CD4-positive, CD25-positive, alpha-beta regulatory T cell (primary cell): ENCODE measurements at places on chromosomes 7 and 10. TPM values are rescaled to one million over a fixed set of nuclear protein-coding genes. Genes with fewer than 3 reads are reported as not detected.

DNA sequence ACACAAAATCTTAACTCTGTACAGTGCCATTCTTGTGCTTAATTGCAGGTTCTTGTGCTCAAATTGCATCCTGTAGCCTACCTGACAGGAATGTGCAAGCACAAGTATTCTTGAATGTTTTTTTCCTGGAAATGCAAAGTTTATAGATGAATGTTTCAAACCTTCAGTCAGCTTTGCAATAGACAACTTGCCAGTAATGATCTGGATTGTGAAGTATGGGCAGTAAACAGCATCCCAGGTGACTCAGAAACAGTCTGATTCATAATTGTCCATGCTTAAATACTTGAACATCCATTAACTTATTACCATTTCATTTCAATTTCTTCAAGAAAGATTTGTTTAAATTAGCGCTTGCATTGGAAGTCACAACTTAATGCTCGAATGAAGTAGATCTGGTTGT, 347.2 kb downstream of the SDK1 start:
- peaks cover 2% of the 10 kb centered on the region for H3K27me3 ChIP-seq
- H3K4me1 ChIP-seq = no peaks in the 10 kb centered on the region
- DNase-seq = no peak

DNA sequence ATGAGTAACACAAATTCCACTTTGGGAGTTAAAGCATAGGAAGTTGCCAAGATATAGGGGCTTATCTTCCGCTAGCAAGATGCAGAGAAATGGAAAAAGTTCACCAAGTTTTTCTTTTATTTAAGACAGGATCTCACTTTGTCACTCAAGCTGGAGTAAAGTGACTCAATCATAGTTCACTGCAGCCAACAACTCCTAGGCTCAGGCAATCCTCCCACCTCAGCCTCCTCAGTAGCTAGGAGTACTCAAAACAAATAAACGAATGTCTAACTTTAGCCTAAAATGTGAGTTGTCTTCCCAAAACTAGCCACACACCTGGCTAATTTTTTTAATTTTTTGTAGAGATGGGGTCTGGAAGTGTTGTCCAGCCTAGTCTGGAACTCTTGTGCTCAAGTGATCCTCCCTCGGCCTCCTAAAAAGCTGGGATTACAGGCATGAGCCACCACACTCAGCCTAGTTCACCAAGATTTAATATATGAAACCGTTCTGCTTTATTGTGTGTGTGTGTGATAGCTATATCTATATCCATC, 9.9 kb downstream of the VIM start:
- peaks cover 55% of the 10 kb centered on the region for H3K36me3 ChIP-seq
- peaks cover 26% of the 10 kb centered on the region for H3K4me1 ChIP-seq
- no peak for DNase-seq
- peak overlapping the region; percentile 41 for H3K27ac ChIP-seq

DNA sequence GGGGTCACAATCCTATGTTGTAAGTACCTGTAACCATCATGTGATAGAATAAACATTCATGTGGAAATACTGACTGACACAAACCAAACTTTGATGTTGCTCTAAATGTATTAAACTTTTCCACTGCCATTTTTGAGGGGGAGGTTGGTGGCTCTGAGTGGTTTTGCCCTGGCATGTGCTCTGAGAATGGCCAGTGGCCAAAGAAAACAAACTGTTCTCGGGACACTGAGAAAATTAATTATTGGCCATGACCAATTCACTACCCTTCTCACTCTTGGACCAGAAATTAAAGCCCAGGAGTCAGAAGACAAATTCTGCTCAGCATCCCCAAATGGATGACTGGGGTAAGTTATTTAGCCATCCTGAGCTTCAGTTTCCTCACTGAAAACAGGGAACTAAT, 195.9 kb downstream of the XPNPEP1 start:
- no peak for DNase-seq
- no peak overlapping the region for H3K27ac ChIP-seq
- no peak overlapping the region for H3K4me3 ChIP-seq
- no peaks in the 10 kb centered on the region for H3K36me3 ChIP-seq
- H3K4me1 ChIP-seq = no peaks in the 10 kb centered on the region
- H3K27me3 ChIP-seq = no peaks in the 10 kb centered on the region

DNA sequence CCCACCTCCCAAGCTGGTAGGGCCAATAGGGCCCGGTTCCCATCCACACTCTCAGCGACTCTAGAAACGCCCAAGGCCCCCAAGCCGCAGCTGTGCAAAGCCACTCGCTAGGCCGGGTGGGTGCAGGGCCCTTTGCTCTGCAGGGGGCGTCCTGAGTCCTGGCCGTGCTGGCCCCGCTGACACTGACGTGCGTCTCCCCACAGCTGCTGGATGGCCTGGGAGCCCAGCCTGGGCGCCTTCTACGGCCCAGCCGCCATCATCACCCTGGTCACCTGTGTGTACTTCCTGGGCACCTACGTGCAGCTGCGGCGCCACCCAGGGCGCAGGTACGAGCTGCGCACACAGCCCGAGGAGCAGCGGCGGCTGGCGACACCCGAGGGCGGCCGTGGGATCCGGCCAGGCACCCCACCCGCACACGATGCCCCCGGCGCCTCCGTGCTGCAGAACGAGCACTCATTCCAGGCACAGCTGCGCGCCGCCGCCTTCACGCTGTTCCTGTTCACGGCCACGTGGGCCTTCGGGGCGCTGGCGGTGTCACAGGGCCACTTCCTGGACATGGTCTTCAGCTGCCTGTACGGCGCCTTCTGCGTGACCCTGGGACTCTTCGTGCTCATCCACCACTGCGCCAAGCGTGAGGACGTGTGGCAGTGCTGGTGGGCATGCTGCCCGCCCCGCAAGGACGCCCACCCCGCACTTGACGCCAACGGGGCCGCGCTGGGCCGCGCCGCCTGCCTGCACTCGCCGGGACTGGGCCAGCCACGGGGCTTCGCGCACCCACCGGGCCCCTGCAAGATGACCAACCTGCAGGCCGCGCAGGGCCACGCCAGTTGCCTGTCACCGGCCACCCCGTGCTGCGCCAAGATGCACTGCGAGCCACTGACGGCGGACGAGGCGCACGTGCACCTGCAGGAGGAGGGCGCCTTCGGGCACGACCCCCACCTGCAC, 31.6 kb upstream of the KNDC1 start:
- H3K27me3 ChIP-seq = no peaks in the 10 kb centered on the region
- no peaks in the 10 kb centered on the region for H3K36me3 ChIP-seq
- no peak for DNase-seq
- H3K4me3 ChIP-seq = no peak overlapping the region
- no peaks in the 10 kb centered on the region for H3K4me1 ChIP-seq
- no peak overlapping the region for H3K27ac ChIP-seq

DNA sequence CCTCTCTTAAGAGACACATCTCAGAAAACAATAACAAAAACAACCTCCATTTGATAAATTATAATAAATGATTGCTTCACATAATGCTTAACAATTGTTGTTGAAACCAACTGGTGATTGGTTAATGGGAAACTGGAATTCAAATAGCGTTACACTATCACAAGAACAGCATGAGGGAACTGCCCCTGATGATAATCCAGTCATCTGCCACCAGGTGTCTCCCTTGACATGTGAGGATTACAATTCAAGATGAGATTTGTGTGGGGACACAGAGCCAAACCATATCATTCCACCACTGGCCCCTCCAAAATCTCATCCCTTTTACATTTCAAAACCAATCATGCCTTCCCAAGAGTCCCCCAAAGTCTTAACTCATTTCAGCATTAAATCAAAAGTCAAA, 375.9 kb downstream of the BMPER start:
- no peak overlapping the region for H3K4me3 ChIP-seq
- no peaks in the 10 kb centered on the region for H3K27me3 ChIP-seq
- DNase-seq = no peak
- H3K36me3 ChIP-seq = no peaks in the 10 kb centered on the region
- H3K27ac ChIP-seq = no peak overlapping the region
- no peaks in the 10 kb centered on the region for H3K4me1 ChIP-seq

- DNase-seq = no peak
- H3K36me3 ChIP-seq = no peaks in the 10 kb centered on the region
- no peaks in the 10 kb centered on the region for H3K4me1 ChIP-seq
- H3K27me3 ChIP-seq = no peaks in the 10 kb centered on the region
Measured at GRCh38 chr7:155878250-155878649, 66.0 kb upstream of the SHH start.

- no peaks in the 10 kb centered on the region for H3K36me3 ChIP-seq
- no peak for DNase-seq
- no peak overlapping the region for H3K4me3 ChIP-seq
- no peaks in the 10 kb centered on the region for H3K4me1 ChIP-seq
- no peaks in the 10 kb centered on the region for H3K27me3 ChIP-seq
Measured at GRCh38 chr10:78457804-78458482, 424.3 kb downstream of the RPS24 start.

DNA sequence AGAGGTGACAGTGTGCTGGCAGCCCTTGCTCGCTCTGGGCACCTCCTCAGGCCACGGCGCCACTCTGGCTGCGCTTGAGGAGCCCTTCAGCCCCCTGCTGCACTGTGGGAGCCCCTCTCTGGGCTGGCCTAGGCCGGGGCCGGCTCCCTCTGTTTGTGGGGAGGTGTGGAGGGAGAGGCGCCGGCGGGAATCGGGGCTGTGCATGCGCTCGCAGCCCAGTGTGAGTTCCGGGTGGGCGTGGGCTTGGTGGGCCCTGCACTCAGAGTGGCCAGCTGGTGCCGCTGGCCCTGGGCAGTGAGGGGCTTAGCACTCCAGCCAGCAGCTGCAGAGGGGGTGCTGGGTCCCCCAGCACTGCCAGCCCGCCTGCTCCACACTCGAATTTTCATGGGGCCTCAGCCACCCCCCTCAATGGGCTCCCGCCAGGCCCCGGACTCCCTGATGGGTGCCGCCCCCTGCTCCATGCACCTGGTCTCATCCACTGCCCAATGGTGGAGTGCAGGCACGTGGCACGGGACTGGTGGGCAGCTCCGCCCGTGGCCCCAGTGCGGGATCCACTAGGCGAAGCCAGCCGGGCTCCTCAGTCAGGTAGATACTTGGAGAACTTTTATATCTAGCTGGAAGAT, 96.7 kb upstream of the BET1 start:
- H3K36me3 ChIP-seq = no peaks in the 10 kb centered on the region
- H3K27me3 ChIP-seq = no peaks in the 10 kb centered on the region
- no peaks in the 10 kb centered on the region for H3K4me1 ChIP-seq
- DNase-seq = no peak
- no peak overlapping the region for H3K4me3 ChIP-seq

DNA sequence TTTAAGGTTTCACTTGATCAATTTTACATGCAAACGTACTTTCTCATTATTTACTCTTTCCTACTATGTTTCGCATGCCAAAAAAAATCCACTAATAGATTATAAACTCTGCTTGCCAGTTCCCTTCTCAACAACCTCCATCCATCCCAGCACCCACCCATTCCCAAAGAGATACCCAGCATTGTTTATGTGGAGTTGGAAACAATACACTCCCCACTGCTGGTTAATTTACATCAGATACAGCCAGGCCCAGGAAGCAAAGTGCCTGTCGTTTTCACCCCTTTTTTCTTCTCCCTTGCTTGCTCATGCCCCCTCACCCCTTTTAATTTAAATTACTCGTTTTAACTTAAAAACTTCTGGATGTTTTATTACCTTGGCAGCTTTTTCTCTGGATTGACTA, 59.9 kb downstream of the HIBADH start:
- H3K4me3 ChIP-seq = no peak overlapping the region
- H3K4me1 ChIP-seq = no peaks in the 10 kb centered on the region
- H3K27ac ChIP-seq = no peak overlapping the region
- no peaks in the 10 kb centered on the region for H3K36me3 ChIP-seq
- DNase-seq = no peak

DNA sequence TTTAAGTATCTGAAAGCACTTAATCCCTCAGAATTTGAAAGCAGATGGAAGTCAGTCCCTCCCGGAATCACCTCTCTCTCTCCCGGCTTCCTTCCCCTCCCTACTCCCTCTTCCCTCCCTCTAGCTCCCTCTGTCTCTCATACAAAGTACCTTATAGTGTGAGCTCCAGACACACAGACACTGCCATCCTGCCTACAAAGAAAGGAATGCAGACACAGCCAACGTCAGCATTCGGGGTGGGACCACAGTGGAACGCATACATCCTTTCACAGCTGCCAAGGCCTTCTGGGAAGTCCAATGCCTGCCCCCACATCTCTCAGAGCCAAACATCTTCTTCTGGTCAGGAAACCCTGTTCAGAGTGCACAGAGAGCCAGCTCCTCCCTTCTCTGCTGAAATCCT, 9.3 kb downstream of the NOD1 start:
- no peak overlapping the region for H3K4me3 ChIP-seq
- H3K27me3 ChIP-seq = no peaks in the 10 kb centered on the region
- no peak overlapping the region for H3K27ac ChIP-seq
- H3K4me1 ChIP-seq = peaks cover 23% of the 10 kb centered on the region
- peaks cover 12% of the 10 kb centered on the region for H3K36me3 ChIP-seq

DNA sequence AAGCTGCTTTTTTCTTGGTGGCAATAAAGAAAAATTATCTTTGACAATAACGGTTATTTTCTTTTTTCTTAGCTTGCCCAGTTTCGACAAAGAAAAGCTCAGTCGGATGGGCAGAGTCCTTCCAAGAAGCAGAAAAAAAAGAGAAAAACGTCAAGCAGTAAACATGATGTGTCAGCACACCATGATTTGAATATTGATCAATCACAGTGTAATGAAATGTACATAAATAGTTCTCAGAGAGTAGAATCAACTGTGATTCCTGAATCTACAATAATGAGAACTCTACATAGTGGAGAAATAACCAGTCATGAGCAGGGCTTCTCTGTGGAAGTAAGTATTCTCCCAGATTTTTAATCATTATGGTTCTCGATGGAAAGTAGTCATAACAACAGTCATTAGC, 33.0 kb downstream of the AKAP9 start:
- H3K4me1 ChIP-seq = no peaks in the 10 kb centered on the region
- H3K27ac ChIP-seq = no peak overlapping the region
- H3K27me3 ChIP-seq = no peaks in the 10 kb centered on the region
- peaks cover 21% of the 10 kb centered on the region for H3K36me3 ChIP-seq

- H3K4me1 ChIP-seq = no peaks in the 10 kb centered on the region
- DNase-seq = no peak
- no peaks in the 10 kb centered on the region for H3K27me3 ChIP-seq
- no peak overlapping the region for H3K4me3 ChIP-seq
Measured at GRCh38 chr10:69939061-69939460, 113.6 kb upstream of the MACROH2A2 start.

The ADK gene
- polyA plus RNA-seq = 76.4 TPM

DNA sequence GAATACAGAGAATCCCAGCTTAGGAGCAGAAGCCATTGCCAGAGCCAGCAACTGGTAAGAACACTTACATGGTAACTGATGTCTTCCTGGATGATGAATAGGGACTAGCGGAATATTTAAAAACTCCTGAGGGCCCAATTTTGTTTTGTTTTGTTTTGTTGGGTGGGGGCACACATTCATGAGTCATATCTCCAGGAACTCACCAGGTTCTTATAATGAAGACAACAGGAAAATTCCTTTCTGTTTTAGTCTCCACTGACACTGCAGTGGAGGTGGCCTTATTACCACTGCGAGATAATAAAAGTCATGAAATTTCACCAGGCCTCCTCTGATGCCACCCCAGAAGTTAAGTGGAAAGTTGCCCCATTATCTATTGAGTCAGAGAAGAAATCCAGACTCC, 6.6 kb upstream of the CUZD1 start:
- no peak overlapping the region for H3K27ac ChIP-seq
- H3K27me3 ChIP-seq = no peaks in the 10 kb centered on the region
- no peak overlapping the region for H3K4me3 ChIP-seq
- peaks cover 76% of the 10 kb centered on the region for H3K36me3 ChIP-seq
- H3K4me1 ChIP-seq = peaks cover 4% of the 10 kb centered on the region

The MUC12 gene
- 0.44 TPM for polyA plus RNA-seq

The PRKRIP1 gene
- 15.4 TPM for polyA plus RNA-seq

The GDF2 gene
- not detected for polyA plus RNA-seq

The DGKI gene
- polyA plus RNA-seq = not detected

The GRK5 gene
- polyA plus RNA-seq = 10.7 TPM

The IGFBP3 gene
- polyA plus RNA-seq = not detected

The ATOH7 gene
- polyA plus RNA-seq = not detected

GRCh38 chr10:269440-270074, 134.3 kb downstream of the ZMYND11 start:
- H3K4me1 ChIP-seq = no peaks in the 10 kb centered on the region
- H3K27ac ChIP-seq = no peak overlapping the region
- H3K36me3 ChIP-seq = no peaks in the 10 kb centered on the region
- H3K4me3 ChIP-seq = no peak overlapping the region

The PAPSS2 gene
- not detected for polyA plus RNA-seq
